Right cardiac atrium (tissue), 5 donors: ENCODE measurements at places on chromosomes 16 and 17. TPM values are rescaled to one million over a fixed set of nuclear protein-coding genes. Genes with fewer than 3 reads are reported as not detected.

The ACSM5 gene
- 12.5 TPM for total RNA-seq

The ARHGAP27 gene
- 26.6 TPM for total RNA-seq

The CCT6B gene
- total RNA-seq: 2.8 TPM

The UBE2G1 gene
- 53.3 TPM for total RNA-seq

The ZNF385C gene
- total RNA-seq: not detected

The YPEL2 gene
- total RNA-seq: 23.1 TPM

The SLC52A1 gene
- not detected for total RNA-seq

The AOC2 gene
- total RNA-seq: 0.49 TPM

The LGALS9B gene
- not detected for total RNA-seq

The RNF222 gene
- total RNA-seq: not detected

The CEP295NL gene
- 1.3 TPM for total RNA-seq

The TEKT3 gene
- total RNA-seq: 0.53 TPM

The TBC1D3 gene
- total RNA-seq: not detected

The OR1E1 gene
- total RNA-seq: not detected

The C1QTNF8 gene
- not detected for total RNA-seq

The CDH8 gene
- total RNA-seq: not detected

The CCL7 gene
- total RNA-seq: not detected

The KRTAP4-3 gene
- total RNA-seq: not detected

The MYO1D gene
- total RNA-seq: 9.8 TPM
